Smooth muscle cell of the umbilical artery (primary cell): ENCODE measurements at places on chromosomes 7 and 10. TPM values are rescaled to one million over a fixed set of nuclear protein-coding genes. Genes with fewer than 3 reads are reported as not detected.

Gene EPHB6
- 2.6 and 3.6 TPM in 2 replicates for total RNA-seq

Gene PLEKHS1
- total RNA-seq, result not detected in 2 replicates

Gene OR2A1
- under 0.01 TPM in 1 of 2 replicates, not detected in the other for total RNA-seq

Gene FANK1
- total RNA-seq, result 4.5 and 4.6 TPM in 2 replicates

Gene UPK3B
- total RNA-seq, result under 0.01 TPM in 1 of 2 replicates, not detected in the other

Gene TEX47
- total RNA-seq, result not detected in 2 replicates

Gene EPHA1
- total RNA-seq, result 0.09 TPM in 1 of 2 replicates, not detected in the other

Gene SPDYE2B
- total RNA-seq, result not detected in 2 replicates

Gene NRF1
- total RNA-seq, result 9.8 and 14.3 TPM in 2 replicates

Gene PANK1
- 9.8 and 12.3 TPM in 2 replicates for total RNA-seq
